Esophagus squamous epithelium (tissue), 5 donors: ENCODE measurements at places on chromosomes 12 and 14.

DNA sequence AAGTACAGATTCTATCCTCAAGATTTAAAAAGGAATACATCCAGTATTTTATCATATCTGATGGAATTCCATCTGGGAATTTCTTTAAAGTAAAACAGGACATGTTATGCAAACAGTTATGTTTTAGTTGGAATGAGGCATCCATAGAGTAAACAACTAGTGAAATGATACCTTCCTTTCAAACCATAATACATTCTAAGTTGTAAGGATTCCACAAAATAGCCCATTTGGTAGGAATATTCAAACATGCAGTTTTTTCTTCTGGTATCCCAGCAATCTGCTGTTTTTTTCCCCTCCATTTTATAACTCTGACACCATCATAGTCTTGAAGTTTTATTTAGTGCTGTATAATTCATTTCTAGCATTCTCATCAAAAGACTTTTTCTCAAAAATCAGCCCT lies 149.6 kb downstream of the ADAMTS20 start:
- no peak for DNase-seq
- H3K27me3 ChIP-seq = no peaks in the 10 kb centered on the region
- H3K4me3 ChIP-seq = no peak overlapping the region
- no peak overlapping the region for H3K27ac ChIP-seq
- H3K4me1 ChIP-seq = no peaks in the 10 kb centered on the region

GRCh38 chr14:99257673-99258221 lies 14.2 kb downstream of the BCL11B start:
- no peak overlapping the region for H3K4me3 ChIP-seq
- H3K4me1 ChIP-seq = peaks cover 19% of the 10 kb centered on the region
- no peak for DNase-seq
- no peaks in the 10 kb centered on the region for H3K27me3 ChIP-seq
- peak overlapping the region; percentile 32 for H3K27ac ChIP-seq
- no peaks in the 10 kb centered on the region for H3K36me3 ChIP-seq

DNA sequence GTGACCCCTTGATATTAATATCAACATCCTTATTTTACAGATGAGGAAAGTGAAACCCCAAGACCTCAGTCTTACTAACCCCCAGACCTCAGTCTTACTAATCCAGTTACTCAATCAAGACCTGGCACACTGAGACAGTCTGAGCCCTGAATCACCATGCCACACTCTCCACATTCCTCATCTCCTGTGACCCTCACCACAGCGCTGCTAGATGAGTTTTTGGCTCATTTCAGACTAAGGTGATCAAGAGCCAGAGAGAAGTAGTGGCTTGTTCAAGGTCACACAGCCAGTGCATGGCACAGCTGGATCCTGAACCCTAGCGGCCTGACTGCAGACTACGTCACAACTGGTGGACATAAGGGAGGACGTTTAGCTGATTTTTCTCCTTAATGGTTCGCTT lies 579.2 kb downstream of the BCL11B start:
- H3K4me3 ChIP-seq = no peak overlapping the region
- no peaks in the 10 kb centered on the region for H3K27me3 ChIP-seq
- DNase-seq = no peak
- H3K4me1 ChIP-seq = no peaks in the 10 kb centered on the region

GRCh38 chr14:94631536-94632304 lies 19.5 kb downstream of the SERPINA3 start:
- DNase-seq = no peak
- H3K27ac ChIP-seq = no peak overlapping the region
- no peaks in the 10 kb centered on the region for H3K4me1 ChIP-seq
- H3K4me3 ChIP-seq = no peak overlapping the region

- H3K4me1 ChIP-seq = no peaks in the 10 kb centered on the region
- H3K27me3 ChIP-seq = no peaks in the 10 kb centered on the region
- H3K4me3 ChIP-seq = no peak overlapping the region
These were observed 1.1 kb upstream of the GLT1D1 start for GRCh38 chr12:128852026-128852698.

DNA sequence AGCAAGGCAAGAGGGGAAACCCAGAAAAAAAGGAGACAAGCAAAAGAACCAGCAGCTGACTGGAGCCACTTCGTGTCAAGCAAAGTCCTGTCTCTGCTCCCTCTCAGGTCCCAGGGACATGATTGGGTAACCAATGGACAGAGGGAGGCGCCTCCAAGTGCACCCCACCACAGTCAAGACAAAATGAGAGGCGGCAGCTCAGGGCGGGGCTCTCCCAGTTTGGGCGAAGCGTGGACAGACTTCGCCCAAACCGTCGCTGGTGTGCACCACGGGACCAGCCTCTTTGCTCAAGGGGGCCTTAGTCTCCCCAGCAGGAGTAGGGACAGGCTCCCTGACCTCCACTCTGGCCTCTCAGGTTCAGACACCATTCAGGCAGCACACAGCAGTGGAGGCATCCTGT lies 1.5 kb upstream of the BEGAIN start:
- DNase-seq = no peak
- no peaks in the 10 kb centered on the region for H3K36me3 ChIP-seq
- H3K27me3 ChIP-seq = peaks cover 4% of the 10 kb centered on the region
- no peak overlapping the region for H3K27ac ChIP-seq
- peaks cover 15% of the 10 kb centered on the region for H3K4me1 ChIP-seq
- H3K4me3 ChIP-seq = no peak overlapping the region

DNA sequence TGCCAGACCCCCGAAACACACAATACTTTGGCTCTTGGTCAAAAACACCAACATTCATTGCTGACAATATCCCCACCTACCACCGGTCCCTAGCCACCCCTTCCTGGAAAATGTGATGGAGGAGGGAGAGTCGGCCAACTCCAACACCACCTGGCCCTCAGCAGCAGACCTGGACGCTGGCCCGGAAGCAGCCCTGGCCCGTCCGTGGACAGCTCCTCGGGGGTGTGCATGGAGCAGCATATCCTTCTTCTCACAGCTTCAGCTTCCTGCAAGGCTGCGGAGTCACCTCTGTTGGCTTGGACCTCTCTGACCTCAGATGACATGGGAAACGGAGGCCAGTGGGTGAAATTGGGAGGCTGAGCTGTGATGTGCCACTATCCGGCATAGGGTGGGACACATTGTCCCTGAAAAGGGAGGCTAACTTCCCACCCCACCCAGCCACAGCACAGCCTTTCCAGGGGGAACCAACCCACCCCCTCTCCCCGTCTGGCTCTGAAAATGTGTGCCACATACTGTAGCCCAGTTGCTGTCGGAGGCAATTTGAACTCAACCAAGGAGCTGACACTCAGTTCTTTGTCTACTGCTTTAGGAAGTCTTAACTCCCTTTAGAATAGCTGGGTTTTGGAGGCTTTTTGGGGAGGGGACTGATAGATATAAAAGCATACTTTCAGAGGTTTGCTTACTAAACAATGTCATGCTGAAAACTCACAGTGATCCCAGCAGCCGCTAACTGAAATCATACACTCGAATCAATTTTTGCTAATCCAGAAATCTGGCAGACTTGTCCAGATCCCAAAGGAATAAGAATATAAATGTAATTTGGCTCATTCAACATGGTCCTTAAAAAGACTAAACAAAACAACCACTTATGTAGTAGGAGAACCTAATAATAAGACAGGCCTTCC lies 43.1 kb upstream of the LTA4H start:
- peak overlapping the region; percentile 46 for H3K27ac ChIP-seq
- no peaks in the 10 kb centered on the region for H3K27me3 ChIP-seq
- DNase-seq = no peak
- H3K4me3 ChIP-seq = no peak overlapping the region
- peaks cover 23% of the 10 kb centered on the region for H3K4me1 ChIP-seq

GRCh38 chr12:30701056-30701455 lies 5.4 kb upstream of the IPO8 start:
- no peak for DNase-seq
- no peaks in the 10 kb centered on the region for H3K27me3 ChIP-seq
- H3K36me3 ChIP-seq = no peaks in the 10 kb centered on the region
- H3K4me1 ChIP-seq = peaks cover 8% of the 10 kb centered on the region

GRCh38 chr14:45526715-45527549 lies 273.9 kb upstream of the MIS18BP1 start:
- H3K36me3 ChIP-seq = no peaks in the 10 kb centered on the region
- no peaks in the 10 kb centered on the region for H3K4me1 ChIP-seq
- no peak overlapping the region for H3K27ac ChIP-seq
- H3K27me3 ChIP-seq = no peaks in the 10 kb centered on the region
- DNase-seq = no peak

DNA sequence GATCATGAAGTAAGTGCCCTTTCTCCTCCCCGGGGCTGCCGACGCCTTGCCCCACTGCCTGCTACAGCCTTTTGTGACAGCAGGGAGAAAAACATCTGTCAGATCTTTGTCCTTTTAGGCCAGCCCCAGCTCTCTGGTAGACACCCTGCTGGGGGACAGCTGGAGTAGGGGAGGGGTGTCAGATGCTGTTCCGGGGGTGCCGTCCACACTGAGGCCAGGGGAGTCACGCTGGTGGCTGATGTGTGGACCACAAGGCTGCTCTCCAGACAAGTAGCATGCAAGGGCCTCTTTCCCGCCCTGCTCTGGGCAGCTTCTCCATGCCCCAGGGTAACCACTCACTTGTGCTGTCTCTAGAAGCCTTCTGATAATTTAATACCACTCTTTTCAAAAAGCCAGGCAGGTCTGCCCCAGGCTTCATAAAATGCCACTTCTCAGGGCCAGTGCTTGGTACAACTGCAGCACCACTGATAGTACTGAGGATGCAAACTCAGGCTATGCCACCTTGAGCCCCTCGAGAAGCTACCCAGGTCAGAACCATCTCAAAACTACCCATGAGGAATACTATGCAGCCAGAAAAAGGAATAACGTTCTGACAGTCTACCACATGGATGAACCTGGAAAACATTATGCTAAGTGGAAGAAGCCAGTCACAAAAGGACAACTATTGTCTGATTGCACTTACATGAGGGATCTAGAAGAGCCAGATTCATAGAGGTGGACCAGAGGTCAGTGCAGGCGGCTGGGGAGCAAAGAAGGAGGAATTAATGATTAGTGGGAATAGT lies 66.0 kb upstream of the RIN3 start:
- H3K27ac ChIP-seq = no peak overlapping the region
- no peaks in the 10 kb centered on the region for H3K27me3 ChIP-seq
- H3K4me1 ChIP-seq = no peaks in the 10 kb centered on the region

DNA sequence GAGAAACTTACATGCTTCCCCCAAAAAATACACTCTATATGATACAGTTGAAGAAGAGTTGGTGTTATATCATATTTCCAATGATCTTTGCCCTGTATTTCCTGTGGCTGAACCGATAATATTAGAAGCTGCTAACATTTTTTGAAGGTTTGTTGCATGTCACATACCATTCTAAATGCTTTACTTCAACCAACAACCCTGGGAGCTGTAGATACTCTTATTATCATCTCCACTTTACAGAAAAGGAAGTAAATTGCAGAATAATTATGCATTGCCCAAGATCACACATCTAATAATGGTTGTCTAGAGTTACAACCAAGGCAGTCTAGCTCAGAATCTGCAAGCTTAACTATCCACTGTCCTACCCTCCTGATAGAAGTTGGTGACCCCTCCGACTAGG lies 182.8 kb downstream of the NUAK1 start:
- H3K4me1 ChIP-seq = no peaks in the 10 kb centered on the region
- no peak for DNase-seq
- no peak overlapping the region for H3K4me3 ChIP-seq
- H3K27ac ChIP-seq = no peak overlapping the region
- no peaks in the 10 kb centered on the region for H3K36me3 ChIP-seq

DNA sequence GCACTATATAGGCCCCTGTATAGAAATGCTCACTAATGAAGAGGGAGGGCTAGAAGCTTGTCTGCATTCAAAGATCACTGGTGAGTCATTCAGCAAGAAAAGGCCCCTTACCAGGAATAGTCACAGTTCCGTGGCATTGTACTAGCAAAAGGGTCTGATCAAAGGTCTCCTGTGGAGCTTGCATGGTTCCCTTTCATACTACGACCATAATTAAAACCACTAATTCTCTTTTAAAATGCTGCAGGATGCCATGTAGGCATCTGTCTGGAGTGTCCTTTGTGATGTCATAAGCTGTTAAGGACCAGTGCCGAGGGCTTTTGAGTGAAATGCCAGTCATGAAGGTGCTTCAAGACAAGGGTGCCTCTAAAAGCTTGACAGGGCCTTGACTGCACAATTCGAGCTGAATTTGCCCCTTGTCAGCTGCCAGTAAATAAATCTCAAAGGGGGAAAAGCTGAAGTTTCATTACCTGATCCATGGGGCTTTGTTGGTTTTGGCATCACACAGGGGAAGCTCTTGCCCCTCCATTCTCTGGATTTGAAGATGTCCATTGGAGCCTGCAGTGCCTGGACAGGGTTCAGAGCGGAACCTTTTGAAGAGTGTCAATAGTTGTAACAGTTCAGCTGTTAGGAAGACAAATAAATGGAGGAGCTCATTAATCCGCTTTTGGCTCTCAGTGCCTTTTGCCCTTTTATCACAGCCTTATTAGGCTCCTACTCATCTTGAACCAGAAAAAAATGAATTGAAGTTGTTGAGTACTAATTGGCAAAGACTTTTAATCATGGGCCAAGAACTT lies 69.1 kb downstream of the TMEM260 start:
- H3K27me3 ChIP-seq = no peaks in the 10 kb centered on the region
- H3K4me1 ChIP-seq = no peaks in the 10 kb centered on the region
- no peak overlapping the region for H3K4me3 ChIP-seq
- DNase-seq = no peak
- no peaks in the 10 kb centered on the region for H3K36me3 ChIP-seq

DNA sequence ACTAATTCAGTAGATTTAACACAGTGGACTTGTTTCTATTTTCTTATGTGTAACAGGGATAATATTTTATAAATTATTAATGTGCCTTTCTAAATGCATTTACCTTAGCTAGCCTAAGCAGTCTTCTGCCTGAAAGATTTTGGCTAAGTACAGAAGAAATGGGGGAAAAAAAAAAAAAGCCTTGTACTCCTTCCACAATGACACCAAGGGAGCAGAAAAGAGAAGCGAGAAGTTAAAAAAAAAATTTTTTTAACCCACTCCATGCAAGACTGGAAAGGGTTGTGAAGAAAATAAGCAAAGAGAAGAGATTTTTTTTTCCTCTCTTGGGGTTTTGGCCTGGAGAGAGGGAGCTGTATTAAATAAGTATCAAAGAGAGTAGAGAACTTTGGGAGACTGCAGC lies 28.7 kb downstream of the NELL2 start:
- DNase-seq = no peak
- H3K4me3 ChIP-seq = no peak overlapping the region
- H3K27ac ChIP-seq = no peak overlapping the region
- H3K4me1 ChIP-seq = peaks cover 10% of the 10 kb centered on the region

GRCh38 chr14:95227279-95227860 lies 70.0 kb upstream of the DICER1 start:
- H3K27me3 ChIP-seq = no peaks in the 10 kb centered on the region
- no peaks in the 10 kb centered on the region for H3K36me3 ChIP-seq
- H3K4me3 ChIP-seq = no peak overlapping the region
- no peaks in the 10 kb centered on the region for H3K4me1 ChIP-seq
- H3K27ac ChIP-seq = no peak overlapping the region

GRCh38 chr12:102542816-102543440 lies 62.6 kb upstream of the IGF1 start:
- no peaks in the 10 kb centered on the region for H3K36me3 ChIP-seq
- DNase-seq = no peak
- no peaks in the 10 kb centered on the region for H3K27me3 ChIP-seq
- no peaks in the 10 kb centered on the region for H3K4me1 ChIP-seq
- no peak overlapping the region for H3K27ac ChIP-seq

- H3K4me3 ChIP-seq = no peak overlapping the region
- H3K27me3 ChIP-seq = no peaks in the 10 kb centered on the region
- H3K36me3 ChIP-seq = no peaks in the 10 kb centered on the region
- H3K4me1 ChIP-seq = no peaks in the 10 kb centered on the region
These were observed 44.7 kb downstream of the CPM start for GRCh38 chr12:68888243-68888642.
